ENCODE measurements at places on chromosomes 1 and 21. TPM values are rescaled to one million over a fixed set of nuclear protein-coding genes. Genes with fewer than 3 reads are reported as not detected.

- DNase-seq = peak; percentile 62
These were observed 49.8 kb downstream of the ACOT7 start for GRCh38 chr1:6343506-6344405.

- DNase-seq = no peak
These were observed 1058.0 kb downstream of the KCNT2 start for GRCh38 chr1:195550071-195550862.

DNA sequence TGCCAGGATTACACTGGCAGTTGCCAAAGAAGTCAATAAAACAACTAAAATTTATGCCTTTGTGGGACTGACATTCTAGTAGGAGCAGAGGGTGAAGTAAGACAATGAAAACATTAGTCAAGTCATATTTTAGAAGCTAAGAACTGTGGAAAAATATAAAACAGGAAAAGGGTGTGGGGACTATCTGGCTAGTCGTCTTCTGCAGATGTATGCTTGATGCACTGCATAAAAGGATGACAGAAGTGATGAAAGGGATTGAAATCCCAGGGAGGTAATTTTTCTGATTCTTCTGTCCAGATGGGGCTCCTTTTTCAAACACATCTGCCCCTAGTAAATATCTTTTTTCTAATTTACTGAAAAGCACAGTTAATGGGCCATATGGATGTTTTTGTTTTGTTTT, 706.3 kb downstream of the ADGRL2 start:
- DNase-seq = no peak

GRCh38 chr1:246564839-246565750, 966 bp downstream of the TFB2M start:
- no peak for DNase-seq

GRCh38 chr1:63248216-63248615, 74.2 kb upstream of the FOXD3 start:
- no peak for DNase-seq

The ITLN2 gene
- total RNA-seq = 58.9 TPM
